ENCODE measurements at places on chromosomes 13 and 19.

DNA sequence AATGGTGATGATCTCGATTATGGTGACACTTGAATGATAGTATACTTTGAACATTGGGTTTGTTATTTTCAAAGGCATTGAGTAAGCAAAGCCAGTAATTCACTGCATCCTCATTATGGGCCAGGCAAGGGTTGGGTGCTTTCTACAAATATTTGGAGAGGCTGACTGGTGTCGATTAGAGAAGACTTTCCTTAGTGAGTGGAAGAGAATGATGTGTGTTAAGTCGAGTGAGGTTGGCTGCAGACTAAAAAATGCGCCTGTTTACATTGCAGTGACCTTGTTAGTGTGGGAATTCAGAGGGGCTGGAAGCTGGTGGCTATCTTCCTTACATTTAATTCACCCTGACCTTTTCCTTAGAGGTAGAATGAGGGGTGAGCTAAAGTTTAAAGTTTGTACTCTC lies 22.4 kb upstream of the RNF113B start:
- H3K27ac ChIP-seq, result no peak overlapping the region
- H3K27me3 ChIP-seq, result no peaks in the 10 kb centered on the region
- no peaks in the 10 kb centered on the region for H3K36me3 ChIP-seq

DNA sequence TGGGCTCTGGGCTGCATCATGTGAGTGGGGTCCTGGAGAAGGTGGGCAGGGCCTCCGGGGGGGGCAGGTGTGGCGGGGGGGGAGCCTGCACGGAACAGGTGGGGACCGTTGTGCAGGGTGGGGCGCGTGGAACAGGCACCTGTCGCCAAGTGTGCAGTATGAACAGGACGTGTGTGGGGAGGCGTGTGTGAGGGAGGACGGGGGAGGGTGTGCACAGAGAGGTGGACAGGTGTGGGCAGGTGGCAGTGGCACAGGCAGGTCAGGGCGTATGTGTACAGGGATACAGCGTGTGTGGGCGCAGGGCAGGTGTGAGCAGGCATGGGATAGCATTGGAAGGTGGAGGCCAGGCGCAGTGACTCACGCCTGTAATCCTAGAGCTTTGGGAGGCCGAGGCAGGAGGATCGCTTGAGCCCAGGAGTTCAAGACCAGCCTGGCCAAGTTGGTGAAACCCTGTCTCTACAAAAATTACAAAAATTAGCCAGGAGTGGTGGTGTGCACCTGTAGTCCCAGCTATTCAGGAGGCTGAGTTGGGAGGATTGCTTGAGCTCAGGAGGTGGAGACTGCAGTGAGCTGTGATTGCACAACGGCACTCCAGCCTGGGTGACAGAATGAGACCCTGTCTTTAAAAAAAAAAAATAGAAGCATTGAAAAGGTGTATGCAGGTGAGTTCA lies 3.2 kb downstream of the PLK5 start:
- DNase-seq, result no peak
- H3K27me3 ChIP-seq, result peaks cover 2% of the 10 kb centered on the region
- H3K4me3 ChIP-seq, result no peak overlapping the region
- no peak overlapping the region for H3K27ac ChIP-seq

DNA sequence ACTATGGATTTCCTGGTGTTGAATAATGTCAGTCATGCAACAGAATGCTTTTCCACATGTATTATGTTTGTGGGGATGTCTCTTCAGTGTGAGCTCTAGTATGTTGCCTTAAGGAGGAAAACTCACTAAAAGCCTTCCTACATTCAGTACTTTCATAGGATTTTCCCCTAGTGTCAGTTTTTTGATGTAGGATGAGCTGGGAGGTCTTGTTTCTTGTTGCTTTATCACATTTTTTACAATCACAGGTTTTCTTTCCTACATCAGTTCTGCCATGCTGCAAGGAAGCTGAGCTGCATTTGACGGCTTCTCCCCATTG lies 8.5 kb upstream of the USP29 start:
- no peak for DNase-seq
- no peaks in the 10 kb centered on the region for H3K36me3 ChIP-seq

DNA sequence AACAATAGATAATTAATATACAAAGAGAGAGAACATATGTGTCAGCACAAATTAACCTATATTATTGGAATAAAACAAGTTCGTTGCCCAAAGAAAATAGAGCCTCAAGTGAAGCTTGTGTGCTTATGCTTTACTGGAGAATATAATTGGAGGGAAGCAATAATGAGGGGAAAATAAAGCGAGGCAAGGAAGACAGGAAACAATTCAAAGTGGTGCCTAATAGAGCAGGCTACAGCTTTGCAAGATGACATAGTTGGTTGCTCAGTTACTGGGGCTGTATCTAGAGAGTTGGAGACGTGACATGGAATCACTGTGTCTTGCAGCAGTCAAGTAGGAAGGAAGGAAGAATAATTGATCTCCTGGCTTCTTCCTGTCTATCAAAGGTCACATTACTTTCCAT lies 21.1 kb upstream of the SLC10A2 start:
- H3K27ac ChIP-seq, result no peak overlapping the region
- H3K36me3 ChIP-seq, result no peaks in the 10 kb centered on the region
- no peaks in the 10 kb centered on the region for H3K27me3 ChIP-seq
- no peak overlapping the region for H3K4me3 ChIP-seq
- DNase-seq, result no peak

DNA sequence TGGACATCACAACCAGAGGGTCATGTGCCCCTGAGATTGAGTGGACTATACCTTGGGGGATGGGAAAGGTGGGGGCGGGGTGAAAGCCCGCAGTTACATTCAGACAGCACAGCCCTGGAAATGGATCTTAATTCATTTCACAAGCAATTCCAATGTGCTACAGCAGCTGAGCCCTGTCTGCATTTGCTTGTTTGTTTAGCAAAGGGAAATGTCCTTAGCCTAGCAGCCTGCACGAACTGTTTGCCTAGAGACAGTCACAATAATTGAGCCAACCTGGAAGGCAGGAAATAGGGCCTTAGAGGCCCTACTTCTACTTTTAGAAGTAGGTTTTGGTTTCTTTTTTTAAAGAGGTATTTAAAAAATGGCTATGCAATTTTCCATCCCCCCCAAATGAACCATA lies 177.3 kb upstream of the KL start:
- H3K4me1 ChIP-seq, result no peaks in the 10 kb centered on the region

DNA sequence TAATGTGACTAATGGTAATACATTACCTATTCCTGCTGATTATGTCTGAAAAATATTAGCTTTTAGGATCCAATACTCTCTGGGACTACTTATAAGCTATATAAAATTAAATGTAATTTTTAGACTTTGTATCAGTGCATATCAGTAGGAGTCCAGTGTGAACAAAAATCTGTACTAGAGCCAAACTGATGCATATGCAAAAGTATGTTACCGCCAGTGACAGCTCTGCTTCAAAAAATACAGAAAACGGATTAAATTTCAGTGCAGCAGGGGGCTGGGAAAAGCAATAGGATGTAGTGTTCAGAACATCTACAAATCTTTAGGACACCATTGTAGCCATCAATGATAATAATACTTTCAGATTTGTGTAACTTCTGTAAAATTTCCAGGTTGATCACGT lies 385.5 kb downstream of the DACH1 start:
- no peak for DNase-seq
- no peaks in the 10 kb centered on the region for H3K4me1 ChIP-seq

GRCh38 chr19:14471436-14472187 lies 3.5 kb downstream of the PTGER1 start:
- H3K4me3 ChIP-seq, result no peak overlapping the region
- H3K4me1 ChIP-seq, result no peaks in the 10 kb centered on the region
- peaks cover 7% of the 10 kb centered on the region for H3K27me3 ChIP-seq
- H3K27ac ChIP-seq, result no peak overlapping the region
